Effector memory CD4-positive, alpha-beta T cell (primary cell): ENCODE measurements at places on chromosomes 5 and 9.

DNA sequence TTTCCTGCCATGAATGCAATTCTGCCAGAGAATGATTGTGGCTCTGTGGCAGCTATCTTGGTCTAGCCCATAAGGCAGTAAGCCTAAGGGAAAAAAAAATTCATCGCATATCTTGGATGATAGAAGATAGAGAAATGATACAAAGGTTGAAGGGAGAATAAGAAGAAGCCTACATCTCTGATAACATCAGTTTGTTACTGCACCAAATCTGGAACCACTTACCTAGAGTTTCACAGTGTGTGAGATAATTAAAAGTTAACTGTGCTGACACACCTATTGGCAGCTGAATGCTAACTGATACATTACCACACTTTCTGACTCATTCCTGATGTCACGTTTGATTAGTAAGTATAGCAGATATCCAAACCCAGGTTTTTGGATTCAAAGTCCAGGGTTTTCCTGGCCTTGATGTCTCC, 91.6 kb upstream of the TAF11L2 start:
- DNase-seq, result no peak

- DNase-seq, result no peak
These were observed 26.0 kb downstream of the ARRDC3 start for GRCh38 chr5:91357012-91357634.

DNA sequence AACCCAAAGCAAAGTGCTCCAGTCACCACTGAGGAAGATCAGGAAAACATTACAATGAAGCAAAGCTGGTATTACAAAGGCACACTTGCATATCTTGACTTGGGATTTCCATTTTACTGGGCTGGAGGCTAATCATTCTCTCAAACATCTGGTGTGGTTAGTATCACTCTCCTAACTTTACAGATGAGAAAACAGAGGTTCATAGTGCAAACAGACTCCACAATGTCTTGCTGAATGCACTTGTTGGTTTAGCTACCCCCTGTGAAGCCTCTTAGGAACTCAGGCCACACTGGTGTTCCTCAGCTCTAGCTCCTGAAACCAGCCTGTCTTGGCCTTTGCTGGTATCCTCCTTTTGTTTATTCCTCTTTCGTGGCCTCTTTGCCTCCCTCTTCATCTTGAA, 29.5 kb upstream of the SMAD5 start:
- no peak for DNase-seq

- no peak for DNase-seq
These were observed 305.8 kb downstream of the PDE4D start for GRCh38 chr5:59587489-59588337.

DNA sequence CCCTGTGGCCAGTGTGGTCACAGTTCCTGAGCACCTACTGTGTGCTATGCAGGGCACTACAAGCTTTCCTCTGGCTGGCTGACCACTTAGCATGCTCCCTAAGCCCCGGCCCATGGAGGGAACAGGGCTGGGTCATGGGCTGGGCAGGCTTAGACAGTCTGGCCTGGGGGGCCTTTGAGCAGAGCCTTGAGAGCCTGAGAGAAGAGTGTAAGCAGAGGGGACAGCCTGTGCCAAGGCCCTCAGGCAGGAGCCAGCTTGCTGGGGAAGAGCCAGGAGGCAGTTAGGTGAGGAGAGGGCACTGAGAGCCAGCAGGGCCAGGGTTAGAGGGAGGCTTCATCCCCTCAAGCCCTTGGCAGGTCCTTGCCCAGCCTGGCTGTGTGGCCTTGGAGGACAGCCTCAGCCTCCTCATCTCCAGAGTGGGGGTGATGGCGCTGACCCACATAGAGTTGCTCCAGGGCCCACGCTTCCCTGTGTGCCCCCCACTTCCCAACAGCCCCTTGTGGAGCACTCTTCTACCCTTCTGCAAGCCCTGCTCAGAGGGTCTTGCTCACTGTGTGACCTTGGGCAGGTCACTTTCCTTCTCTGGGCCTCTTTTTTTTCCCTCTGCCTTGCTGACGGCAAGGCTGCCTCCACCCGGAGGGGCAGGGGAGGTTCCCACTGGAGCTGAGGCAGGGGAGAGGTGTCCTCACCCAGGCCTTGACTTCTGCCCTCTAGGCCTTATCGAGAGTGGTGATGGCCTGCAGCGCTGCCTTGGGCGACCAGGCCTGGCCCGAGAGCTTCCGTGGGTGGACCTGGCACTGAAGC, 107.1 kb downstream of the PHF2 start:
- no peak for DNase-seq

DNA sequence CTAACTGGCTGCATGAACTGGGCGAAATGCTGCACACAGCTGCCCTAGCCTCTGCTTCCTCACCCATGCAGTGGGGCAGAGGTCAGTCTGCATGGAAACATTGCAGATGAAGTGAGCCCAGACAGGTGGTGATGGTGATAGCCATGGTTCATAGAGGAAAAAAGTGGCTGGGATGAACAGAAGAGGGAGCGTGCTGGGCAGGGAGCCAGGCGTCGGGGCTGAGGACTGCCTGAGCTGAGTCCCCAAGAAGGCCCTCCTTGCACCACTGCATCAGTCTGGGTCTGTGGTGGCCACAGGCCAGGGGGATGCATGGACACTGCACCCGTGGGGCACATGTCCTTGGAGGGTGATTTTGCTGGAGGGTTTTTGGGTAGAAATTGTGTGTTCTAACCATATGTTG, 80.5 kb downstream of the AMBP start:
- no peak for DNase-seq

GRCh38 chr5:73250645-73251044, 77.7 kb downstream of the TMEM174 start:
- DNase-seq, result no peak

DNA sequence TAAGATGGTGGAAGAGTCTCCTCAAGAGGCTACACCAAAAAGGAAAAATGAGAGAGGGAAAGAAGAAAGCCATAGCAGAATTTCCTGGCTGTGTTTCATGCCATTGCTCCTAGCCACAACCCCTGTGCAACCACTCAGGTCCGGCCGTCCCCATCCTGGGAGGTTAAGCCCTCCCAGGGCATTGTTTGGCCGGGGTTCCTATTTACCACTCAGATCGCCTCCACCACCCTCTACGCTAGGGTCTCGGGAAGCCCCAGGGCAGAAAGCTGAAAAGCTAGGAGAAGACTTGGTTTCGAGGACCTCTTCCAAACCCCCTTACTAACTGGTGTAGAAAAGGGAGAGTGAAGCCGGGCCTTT, 715 bp downstream of the RC3H2 start:
- DNase-seq, result no peak

DNA sequence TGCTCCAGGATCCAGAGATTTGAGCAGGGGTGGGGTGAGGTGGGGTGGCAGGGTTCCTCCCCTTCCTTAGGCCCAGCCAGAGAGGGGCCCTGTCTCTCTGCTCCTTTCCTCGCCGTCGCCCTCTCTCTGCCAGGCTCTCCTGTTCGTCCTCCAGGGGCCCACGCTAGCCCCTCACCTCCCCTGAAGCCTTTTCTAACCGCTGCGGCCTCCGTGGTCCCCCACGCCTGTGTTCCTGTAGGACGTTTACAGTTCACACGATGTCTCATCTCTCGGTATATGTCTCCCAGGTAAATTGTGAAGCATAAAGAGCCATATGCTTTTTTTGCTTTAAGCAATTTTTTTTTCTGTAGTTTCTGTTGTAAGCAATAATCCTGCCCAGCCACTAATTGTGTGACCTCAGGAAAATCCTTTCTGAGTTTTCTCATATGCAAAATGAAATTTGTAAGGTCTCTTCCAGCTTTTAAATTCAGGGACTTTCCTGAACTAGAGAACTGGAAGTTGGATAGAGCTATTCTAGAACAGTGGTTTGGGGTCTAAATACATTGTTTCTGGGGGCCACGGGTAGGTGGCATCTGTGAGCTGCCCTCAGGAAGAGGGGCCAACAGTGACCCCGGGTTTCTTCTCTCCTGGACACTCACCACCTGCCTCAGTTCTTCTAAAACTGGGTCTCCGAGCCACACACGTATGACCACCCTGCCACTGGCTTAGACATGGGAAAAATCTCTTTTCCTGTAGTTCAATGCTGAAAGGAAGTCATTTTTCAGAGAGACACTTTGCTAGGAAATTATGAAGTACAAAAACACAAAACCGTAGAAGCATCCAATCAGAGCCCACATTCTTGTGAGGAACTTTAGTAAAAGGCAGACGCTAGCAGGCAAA, 50.2 kb upstream of the ZNF366 start:
- no peak for DNase-seq

- no peak for DNase-seq
These were observed 15.3 kb downstream of the IL5 start for GRCh38 chr5:132528021-132528420.

DNA sequence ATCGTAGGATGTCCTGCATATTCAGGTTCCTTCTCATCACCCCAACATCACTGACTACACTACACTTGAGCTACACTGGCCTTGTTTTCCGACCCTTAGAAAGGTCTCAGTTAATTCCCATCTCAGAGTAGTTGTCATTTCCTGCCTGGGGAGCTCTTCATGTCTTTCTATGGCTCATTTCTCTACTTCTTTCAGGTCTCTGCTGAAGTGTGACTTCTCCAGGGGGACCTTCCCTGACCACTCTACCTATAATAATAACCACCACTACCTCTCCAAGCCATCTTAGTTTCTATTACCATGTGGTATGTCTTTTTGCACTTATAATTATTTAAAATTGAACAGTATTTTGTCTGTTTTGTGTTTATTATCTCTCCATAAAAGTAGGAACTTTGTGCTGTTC, 113.2 kb downstream of the STARD4 start:
- DNase-seq, result no peak

DNA sequence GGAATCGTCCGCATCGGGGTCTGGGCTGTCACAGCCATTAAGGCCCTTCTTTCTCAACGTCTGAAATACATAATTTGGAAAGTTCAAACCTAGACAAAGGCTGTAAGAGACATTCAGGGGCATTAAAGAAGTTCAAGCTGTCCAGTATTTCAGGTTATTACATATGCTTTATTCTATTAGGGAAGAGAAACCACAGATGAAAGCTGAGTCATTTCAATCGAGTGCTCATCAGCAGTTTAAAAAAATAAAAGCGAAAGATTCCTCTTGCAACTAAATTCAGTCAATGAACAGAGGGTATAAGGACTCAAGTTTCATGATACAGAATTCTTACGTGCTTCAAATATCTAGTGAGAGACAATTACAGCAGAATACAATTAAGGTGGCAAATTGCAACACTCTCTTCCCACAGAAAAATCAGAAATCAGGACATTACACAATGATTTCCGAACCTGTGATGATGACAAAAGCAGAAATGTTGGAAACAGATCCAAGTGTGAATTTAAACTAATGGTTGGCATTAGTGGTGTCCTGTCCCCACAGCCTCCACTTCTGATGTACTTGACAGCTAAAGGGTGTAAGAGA, 121.6 kb downstream of the MEF2C start:
- no peak for DNase-seq

DNA sequence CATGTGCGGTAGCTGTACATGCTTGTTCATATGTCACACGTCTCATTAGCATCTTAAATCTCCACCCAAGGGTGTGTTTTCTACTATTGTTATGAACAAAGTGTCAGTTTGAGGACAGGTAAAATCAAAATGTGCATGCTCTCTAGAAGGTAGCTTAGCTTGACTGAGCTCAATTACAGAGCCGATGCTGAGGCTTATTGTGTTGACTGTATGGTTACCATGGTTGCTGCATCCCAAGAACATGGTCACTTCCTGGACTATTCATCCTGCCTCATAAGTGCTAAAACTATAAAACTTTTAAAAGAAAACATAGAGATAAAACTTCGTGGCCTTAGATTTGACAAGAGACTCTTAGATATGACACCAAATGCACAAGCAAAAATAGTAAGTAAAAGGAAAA, 426.1 kb upstream of the CTNND2 start:
- no peak for DNase-seq

DNA sequence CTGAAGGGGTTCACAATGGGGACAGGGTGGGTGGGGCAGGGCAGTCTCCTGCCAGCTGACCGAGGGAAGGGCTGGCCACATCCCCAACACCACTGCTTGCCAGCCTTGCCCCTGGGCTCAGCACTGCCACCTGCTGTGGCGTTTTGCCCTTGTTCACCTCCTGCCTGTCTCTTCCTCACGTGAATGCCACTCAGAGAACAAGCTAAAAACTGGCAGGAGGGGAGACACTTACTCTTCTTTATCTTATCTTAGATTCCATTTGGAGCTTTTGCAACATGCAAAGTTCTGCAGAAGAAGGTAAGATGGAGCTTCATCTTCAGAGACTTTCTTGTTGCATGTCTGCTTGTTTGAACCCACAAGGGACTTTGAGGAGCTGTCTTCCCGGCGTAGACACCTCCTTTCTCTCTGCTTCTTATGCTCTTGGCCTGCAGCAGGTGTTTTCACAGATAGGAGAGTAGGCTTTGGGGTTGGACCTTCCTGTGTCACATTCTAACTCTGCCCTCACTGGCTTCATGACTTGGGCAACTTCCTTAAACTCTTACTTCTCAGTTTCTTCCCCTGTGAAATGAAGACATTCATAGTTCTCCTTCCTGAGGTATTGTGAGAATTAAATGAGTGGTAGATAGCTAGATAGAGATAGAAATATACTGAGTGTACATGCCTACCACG, 4.1 kb downstream of the LRSAM1 start:
- DNase-seq, result no peak

DNA sequence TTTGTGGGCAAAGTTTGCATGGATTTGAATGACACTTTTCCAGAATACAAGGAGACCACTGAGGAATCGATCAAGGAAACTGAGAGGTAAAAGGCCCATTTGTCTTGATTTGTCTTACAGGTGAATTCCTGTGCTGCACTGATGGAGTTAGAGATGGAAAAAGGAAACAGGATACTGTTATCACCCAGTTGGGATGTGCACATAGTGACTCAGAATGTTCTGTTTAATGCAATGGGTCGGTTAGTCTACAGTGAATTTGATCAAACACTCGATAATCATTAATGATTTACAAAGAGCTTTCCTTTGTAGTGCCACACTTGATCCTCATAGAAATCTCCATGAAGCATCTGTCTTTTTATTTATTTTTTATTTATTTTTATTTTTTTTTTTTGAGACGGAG, 64.7 kb downstream of the GDA start:
- DNase-seq, result no peak

DNA sequence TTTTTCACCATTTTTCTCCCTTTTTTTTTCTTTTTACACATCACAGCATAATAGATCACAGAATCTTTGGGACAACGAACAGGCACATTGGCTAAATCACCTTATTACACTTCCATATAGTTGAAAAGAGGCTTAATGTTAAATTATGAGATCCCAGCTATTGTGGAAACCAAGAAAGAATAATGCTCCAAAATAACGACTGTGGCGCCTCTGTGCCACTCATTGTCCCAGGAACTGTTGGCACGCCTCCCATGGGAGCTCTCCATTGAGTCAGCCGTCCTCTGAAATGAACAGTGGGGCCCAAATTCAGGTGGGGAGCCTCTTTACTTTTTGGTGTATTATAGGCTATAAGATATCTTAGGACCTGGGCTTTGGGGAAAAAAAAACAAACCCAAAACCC, 82.2 kb upstream of the NFIB start:
- no peak for DNase-seq

- DNase-seq, result no peak
These were observed 104.6 kb upstream of the BOD1 start for GRCh38 chr5:173720953-173721600.

DNA sequence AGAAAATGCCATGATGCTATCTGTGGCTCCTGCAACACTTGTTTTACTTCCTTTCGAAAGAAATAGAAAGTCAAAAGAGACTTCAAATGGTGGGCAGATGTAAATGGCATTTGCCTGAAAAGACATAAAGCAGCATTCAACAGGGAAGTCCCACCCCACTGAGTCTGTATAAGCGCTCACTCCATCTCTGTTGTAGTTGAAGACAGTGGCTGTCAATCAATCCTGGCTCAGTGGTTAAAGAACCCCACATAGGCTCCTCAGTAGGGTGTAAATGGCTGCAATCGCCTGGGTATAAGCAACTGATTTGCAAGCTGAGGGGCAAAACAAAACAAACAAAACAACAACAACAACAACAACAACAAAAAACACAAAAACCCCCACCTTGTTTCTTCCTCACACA, 158.7 kb downstream of the EFNA5 start:
- no peak for DNase-seq
